ENCODE measurements at places on chromosomes 12 and 14.

- DNase-seq = no peak
Observed at GRCh38 chr12:79217306-79217705, 352.7 kb downstream of the SYT1 start.

DNA sequence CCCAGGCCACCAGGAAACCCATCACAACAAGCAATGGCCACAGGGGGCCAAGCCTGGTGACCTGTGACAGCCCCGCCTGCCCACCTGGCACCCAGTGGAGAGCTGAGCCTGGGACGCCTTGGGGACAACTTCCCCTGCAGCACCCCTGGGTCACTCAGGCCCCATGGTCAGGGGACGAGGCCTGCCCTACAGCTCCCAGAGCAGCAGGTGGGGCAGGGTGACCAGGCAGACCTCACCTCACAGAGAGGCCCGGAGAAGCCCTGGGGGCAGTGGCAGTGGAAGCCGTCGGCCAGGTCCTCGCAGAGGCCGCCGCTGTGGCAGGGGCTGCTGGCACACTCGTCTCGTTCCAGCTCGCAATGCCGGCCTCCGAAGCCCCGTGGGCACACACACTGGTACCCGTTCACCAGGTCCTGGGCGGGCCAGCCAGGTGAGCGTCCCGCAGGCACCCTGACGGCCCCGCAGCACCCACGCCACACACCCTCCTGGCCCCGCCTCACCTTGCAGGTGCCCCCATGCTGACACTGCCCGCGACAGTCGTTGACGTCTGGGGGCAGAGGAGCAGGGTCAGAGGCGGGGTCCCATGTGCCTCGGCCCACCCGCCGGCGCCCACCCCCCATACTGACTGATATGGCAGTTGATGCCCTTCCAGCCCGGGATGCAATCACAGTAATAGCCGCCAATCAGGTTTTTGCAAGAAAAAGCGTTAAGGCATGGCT lies 18.1 kb downstream of the JAG2 start:
- DNase-seq = no peak

GRCh38 chr12:91920276-91920675 lies 225.4 kb downstream of the BTG1 start:
- no peak for DNase-seq

DNA sequence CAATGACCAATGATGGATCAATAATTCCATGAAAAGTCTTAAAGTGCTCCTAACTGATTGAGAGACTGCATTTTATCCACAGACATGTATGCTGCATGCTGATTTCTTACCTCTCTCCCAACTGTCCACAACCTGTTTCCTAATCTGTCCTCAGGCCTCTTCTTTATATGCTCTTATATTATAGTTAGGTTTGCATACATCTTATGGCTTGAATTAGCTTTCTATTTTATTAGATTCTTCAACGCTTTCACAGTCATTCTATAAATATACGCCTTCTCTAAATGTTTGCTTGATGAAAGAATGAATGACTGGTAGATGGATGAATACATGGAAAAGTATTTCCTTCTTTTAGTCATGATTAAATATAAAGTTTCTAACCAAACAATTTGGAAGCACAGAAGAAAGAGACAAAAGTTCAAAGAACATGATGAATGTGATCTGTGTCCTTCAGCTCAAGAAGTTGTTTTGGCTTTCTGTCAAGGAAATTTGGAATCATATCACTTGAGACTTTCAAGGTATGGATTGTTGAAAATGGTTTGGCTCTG lies 91.8 kb upstream of the NPAS3 start:
- no peak for DNase-seq

DNA sequence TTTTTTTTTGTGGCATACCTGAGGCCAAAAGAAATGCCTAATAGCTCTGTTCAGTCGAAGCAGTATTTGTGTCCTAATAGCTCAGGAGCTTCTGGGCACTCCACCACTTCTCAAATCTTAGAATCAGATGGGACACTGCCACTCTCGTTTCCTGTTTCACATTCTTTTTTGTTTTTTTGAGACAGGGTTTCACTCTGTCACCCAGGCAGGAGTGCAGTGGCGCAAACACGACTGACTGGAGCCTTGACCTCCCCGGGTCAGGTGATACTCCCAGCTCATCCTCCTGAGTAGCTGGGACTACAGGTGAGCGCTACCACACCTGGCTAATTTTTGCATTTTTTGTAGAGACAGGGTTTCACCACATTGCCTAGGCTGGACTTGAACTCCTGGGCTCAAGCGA lies 52.7 kb downstream of the SPPL3 start:
- no peak for DNase-seq

DNA sequence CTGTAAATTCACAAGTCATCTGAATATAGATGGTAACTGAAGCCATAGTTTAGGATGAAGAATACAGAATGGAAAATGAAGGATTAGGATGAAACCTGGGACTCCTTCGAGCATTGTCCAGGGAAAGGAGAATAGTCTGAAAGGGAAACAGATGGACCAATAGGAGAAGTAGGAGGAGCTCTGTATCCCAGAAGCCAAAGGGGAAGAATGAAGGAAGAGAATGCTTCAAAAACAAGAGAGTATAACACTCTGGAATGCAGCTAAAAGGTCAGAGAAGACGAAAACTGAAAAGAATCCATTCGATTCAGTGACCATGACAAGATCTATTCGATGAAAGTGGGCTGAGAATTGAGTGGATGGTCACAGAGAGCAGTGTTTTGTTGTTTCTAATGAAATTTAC lies 1.0 kb downstream of the GMFB start:
- no peak for DNase-seq

DNA sequence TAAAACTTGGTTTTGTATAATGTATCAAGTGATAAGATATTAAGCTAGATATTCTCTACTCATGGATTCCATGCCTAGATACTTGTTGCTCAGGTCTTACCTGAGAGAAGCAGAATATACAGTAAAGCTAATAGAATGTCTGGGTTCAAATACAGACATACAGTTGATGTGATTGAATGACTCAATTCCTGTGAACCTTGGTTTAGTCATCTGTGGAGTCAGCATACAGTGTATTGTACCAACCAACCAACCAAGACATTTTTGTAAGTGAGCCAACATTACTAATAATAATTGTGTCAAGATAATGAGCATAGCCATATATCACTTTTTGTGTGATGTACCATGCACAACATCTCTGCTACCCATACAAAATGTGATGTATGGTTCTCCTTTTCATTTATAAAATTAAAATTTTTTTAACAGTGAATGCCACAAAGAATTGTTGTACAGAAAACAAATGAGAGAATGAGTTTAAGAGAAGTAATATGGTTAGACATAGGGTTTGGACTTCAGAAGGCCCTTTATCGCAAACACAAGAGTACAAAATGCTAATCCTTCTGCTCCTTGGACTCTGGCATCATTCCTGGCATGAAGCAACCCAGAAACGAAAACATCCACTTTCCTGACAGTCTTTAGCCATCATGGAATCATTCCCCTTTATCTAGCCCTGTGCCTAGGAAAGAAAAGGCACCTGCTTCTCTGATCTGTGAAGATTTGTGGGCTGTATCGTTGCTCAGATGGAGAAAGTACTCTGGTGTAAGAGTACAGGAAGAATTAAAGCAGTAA lies 977.2 kb upstream of the USP15 start:
- no peak for DNase-seq

DNA sequence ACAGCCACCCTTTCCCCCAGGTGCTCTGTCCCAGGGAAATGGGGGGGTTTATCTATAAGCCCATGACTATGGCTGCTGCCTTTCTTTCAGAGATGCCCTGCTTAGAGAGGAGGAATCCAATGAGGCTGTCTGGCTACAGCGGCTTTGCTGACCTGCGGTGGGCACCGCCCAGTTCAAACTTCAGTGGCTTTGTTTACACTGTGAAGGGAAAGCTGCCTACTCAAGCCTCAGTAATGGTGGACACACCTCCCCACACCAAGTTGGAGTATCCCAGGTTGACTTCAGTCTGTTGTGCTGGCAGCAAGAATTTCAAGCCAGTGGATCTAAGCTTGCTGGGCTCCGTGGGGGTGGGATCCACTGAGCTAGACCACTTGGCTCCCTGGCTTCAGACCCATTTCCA lies 869.2 kb downstream of the SLC6A15 start:
- DNase-seq = no peak

DNA sequence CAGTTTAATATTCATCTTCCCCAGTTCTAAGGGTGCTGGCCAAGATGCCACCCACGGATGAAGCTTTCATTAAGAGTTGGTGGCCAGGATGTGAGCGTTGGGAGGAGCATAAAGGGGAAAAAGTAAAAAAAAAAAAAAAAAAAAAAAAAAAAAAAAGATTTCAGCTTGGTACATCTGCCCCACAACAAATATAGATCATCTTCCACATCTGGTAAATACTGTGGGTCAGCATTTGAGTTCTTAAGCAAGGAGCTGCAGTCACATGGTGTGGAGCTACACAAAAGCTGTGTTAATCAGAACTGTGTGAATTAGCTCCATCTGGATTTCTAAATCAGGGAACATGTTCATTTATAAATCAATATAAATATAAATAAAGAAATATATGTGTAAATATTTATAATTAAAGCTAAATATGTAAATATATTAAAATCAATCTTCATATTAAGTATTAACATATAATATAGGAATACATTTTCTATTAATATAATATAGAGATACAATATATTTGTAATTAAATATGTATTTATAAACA lies 262.3 kb downstream of the NUAK1 start:
- DNase-seq = no peak

DNA sequence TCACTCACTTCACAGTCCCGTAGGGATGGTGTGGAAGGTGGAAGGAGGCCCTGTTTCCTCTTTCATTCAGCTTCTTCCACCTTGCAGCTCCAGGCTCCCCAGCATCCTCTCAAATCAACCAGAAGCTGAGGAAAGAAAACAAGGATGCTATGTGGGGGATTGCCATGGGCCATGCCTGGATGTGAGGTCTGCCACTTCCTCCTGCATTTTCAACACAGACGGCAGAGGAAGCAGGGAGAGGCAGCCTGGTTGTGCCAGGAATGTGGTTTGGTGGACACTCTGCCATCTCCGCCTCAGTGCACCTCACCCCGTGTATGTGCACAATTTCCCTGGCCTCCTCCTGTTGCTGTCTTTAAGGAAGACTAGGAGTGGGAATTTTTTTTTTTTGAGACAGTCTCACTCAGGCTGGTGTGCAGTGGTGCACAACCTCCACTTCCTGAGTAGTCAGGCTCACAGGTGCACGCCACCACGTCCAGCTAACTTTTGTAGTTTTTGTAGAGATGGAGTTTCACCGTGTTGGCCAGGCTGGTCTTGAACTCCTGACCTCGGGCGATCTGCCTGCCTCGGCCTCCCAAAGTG lies 99.2 kb downstream of the SLC15A4 start:
- no peak for DNase-seq

DNA sequence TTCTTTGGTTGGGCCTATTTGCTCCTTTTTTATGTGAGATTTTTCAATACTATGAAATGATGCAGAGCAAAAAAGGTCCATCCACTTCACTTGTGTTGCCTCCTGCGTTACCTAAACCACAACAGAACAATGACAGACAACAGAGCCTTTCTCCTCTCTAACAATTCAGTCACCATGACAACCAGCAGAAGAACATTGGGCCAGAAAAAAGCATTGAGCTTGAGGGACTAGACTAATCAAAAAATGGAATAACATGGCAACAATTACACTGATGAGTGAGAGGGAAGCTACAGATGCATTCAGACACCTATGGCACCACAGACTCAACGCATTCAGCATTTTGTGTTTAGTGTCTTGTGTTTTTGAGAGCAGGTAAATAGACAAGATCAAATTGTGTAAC lies 44.6 kb upstream of the PTCSC3 start:
- no peak for DNase-seq

GRCh38 chr14:47675466-47676314 lies at the start of gene MDGA2:
TSS of gene MDGA2 (minus strand) at chr14:47675605.
- no peak for DNase-seq

DNA sequence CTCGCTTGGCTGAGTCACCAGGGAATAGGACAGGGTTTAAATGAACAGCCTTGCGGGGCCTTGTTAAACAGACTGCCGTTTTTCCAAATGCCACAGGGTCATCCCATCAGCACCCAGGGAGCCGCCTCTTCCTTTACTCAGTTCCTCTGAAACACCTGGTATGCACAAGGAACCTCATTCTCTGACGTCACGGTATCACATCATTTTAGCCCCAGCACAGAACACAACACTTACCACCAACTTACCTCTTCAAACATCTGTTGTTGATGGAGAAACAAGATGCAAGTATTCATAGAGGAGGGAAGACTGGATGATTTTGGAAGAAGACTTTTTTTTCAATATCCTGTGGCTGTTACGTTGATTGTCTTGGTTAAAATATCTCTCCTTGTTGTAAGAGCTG lies 535.3 kb upstream of the TMEM132C start:
- DNase-seq = no peak

DNA sequence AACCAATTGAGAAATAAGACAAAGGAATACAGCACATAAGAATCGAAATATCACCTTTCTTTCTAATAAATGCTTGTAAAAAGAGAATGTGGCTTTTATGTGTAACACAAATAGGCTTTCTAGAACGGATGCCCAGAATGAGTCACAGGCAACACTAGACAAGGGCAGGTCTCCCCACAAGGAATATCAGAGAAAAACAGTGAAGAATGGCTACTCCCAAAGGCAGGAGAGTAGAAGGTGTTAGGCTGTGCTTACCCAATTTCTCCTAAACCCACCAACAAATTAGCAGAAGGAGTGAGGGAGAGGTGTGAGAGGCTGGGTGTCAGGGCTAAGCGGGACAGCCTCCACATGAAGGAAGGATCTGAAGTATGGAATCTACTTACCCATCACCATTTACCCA lies 55.2 kb downstream of the GALNT4 start:
- DNase-seq = no peak

DNA sequence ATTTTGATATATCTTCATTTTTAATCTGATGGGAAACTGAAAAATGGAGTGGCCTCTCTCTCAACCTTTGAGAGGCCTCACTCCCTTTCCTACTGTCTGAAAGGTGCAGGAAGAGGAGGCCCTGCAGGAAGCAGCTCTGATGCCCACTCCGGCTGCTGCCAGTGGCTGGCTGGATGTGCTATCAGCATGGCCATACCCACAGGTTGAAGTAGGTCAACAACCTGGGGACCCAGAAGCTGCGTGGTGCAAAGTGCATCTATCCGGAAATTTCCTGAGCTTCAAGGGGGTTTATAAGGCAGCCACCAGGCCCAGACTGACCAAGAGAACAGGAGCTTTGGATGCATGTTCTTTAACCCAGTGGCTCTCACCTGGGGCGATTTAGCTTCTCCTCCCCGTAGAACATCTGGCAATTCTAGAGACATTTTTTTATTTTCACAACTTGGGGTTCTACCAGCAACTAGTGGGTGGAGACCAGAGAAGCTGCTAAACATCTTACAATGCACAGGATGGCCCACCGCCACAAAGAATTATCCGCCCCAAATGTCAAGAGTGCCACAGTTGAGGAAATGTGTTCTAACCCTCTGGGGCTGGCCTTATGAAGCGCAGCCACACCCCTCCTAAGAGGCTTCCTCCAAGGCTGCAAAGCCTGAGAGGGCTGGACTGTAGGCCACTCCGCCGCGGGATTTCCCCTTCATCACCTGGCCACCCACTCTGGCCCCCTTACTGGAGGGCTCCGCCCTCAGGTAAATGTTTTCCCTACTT lies 8.2 kb upstream of the BATF start:
- DNase-seq = no peak
